Suppressor macrophage treated with lipopolysaccharide for 1 hour (primary cell): ENCODE measurements at places on chromosomes 16 and 17.

GRCh38 chr17:61379457-61380216, 20.0 kb upstream of the TBX2 start:
- no peak for DNase-seq

GRCh38 chr17:10198509-10199249, at the start of gene GAS7:
Gene GAS7 (minus strand): TSS chr17:10198606.
- DNase-seq, result peak; percentile 94

GRCh38 chr17:2239882-2240430, 63.6 kb downstream of the SMG6 start:
- DNase-seq, result no peak

GRCh38 chr17:19306160-19307111, 56.1 kb downstream of the B9D1 start:
- peak; percentile 93 for DNase-seq

DNA sequence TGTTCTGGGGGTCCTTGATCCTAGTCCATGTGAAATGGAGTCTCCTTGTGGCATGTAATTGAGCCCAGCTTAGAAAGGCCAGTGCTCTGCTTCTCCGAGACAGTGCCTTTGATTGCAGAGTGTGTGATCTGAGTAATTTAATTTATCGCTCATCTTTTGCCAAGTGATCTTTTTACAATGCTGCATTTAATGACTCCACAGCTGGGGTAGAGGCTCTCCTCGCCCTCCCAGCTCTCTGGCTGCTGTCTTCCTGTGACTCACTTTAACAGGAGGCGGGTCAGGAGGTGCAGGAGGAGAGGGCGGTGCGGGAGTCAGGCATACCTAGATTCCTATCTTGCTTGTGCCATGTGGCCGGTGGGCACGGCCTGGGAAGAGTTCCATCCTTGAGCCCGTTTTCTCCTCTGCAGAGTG, 113.4 kb upstream of the FOXF1 start:
- DNase-seq, result no peak

DNA sequence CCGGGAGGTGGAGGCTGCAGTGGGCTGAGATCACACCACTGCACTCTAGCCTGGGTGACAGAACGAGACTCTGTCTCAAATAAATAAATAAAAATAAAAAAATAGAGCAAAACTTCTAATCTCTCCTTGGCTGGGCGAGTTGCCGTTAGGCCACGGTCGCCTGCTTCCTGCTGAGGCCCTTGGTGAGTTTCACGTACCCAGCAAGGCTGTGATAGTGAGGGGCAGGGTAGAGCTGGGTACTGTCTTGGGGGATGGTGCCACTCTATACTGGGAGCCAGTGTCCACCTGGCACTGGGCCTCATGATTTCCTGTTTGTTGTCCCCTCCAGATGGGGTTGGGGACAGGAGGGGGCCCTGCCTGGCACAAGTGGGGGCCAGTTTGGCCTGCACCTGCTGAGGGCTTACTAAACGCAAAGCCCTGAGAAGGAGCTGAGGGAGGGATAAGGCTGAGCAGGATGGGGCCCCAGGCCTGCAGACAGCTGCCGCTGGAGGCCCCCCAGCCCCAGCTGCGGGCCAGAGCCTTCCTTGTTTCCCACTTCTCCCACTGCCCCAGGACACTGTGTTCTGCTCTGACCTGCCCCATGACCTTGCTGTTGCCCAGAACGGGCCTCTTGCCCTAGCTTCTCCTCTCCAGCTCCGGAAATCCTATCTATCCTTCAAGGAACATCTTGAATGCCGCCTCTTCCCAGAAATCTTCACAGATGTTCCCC, 25.4 kb downstream of the GJD3 start:
- DNase-seq, result no peak

DNA sequence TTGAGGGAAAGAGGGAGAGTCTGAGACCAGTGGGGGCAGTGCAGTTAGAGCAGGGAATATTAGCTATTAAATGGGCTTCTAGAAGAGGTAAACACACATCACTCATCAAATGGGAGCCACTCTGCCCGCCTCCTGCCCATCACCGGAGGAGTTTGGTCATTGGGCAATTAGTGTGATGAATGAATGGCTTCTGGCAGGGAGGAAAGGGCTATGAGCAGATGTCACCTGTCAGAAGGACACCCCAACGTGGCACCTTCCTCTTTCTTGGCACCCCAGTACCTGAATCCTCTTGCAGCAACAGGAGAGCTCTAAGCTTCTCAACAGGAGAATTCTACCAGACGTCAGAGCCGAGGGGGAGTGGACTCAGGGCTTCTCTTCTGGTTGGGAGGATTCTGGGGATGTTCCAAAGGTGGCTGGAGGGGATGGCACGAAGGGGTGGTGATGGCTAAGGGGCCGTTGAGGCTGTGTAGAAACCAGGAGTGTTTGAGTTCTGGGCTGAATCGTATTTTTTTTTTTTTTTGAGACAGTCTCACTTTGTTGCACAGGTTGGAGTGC, 11.0 kb downstream of the C1QTNF1 start:
- DNase-seq, result no peak

- DNase-seq, result no peak
These were observed 79.4 kb downstream of the NF1 start for GRCh38 chr17:31174215-31174614.

GRCh38 chr16:68013440-68013839, 2.3 kb downstream of the DPEP2NB start:
- no peak for DNase-seq

DNA sequence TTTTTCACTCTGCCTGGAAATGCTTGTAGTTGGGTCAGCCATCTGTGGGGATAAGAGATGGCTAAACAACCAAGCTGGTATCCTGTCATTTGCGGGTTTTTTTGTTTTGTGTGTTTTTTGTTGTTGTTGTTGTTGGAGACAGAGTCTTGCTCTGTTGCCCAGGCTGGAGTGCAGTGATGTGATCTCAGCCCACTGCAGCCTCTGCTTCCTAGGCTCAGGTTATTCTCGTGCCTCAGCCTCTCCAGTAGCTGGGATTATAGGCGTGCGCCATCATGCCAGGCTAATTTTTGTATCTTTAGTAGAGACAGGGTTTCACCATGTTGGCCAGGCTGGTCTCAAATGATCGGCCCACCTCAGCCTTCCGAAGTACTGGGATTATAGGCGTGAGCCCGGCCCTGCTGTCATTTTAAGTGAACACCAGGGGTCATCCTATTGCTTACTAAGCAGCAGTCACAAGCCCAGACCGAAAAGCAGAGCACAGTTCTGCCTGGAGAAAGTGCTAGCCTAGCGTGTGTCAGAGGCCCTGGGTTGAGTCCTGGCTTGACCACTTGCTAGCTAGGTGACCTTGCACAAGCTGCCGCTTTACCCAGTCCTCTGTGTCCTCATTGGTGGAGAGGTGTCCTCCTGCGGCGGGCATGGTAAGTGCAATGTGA, 4.6 kb downstream of the SMCR8 start:
- DNase-seq, result peak; percentile 55

- DNase-seq, result peak; percentile 86
These were observed 596 bp downstream of the PROCA1 start for GRCh38 chr17:28710861-28711722.

GRCh38 chr16:53433509-53433908, 762 bp upstream of the RBL2 start:
- no peak for DNase-seq

DNA sequence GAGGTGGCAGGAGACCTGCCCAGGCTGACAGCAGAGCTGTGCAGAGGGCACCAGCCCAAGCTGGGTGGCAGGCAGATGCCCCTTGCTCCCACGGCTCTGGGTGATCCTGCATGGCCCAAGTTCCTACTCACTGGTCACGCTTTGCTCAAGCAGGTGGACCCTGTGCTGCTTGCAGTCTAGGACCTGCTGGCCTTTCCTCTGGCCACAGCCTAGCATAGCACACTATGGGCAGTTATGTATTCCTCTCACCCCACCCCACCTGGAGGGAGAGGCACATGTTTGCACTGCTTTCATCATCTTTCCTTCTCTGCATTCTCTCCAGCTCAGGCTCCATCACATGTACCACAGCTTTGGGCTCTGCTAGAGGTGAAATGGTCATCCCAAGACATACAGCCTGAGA, 19.6 kb upstream of the SREBF1 start:
- no peak for DNase-seq

GRCh38 chr17:77323413-77324171, 182.8 kb downstream of the SEC14L1 start:
- DNase-seq, result peak; percentile 72

DNA sequence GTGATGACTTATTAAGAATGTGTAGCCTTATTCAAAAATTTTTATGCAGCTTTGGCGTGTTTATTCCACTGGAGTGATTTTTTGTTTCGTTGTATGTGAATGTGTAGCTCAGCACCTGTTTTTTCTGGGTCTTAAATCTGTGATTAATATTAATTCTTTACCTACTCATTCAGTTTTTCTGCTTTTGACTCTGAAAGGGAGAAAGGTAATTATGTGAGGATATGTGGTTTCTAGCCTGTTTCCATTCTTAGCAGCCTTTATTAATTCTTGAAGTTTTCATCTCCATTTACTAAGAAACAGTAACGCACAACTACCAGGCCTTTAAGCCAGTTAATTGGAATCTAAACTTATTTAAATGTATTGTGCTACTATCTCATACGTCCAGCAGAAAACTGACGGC, 7.0 kb downstream of the HEATR3 start:
- no peak for DNase-seq

DNA sequence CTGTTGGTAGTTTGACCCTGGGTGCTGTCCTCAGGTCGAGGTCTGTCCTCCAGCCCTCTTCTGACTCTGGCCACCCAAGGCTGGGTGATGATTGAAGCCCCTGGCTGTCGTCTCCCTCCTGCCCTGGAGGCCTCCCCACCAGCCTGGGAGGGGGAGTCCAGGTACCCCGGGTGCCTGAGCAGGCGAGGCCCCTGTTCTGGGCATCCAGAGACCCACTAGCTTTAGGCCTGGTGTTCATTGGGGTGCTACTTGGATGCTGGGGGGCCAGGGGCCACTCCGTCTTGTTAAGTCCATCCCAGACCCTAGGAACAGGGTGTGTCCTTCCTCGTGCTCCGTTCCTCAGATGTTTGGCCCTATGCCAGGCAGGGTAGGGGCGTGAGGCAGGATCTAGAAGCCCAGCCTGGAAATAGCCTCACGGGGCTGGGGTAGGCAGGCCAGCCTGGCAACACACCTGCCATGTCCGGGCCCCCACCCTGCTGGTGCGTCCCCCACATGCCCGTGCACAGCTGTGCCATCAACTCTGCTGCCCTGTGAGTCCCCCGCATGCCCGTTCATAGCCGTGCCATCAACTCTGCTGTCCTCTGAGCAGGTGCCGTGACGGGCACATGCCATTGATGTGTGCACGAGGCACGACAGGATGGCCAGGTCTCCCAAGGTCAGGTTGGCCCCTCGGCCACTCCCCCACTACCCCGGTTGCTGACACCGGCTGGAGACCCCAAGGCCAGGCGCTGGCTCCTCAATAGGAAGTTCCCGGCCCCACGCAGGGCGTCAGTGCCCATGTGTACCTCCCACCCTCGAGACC, 36.9 kb downstream of the GINS2 start:
- no peak for DNase-seq

- DNase-seq, result no peak
These were observed 8.7 kb upstream of the COPS3 start for GRCh38 chr17:17289701-17290100.

DNA sequence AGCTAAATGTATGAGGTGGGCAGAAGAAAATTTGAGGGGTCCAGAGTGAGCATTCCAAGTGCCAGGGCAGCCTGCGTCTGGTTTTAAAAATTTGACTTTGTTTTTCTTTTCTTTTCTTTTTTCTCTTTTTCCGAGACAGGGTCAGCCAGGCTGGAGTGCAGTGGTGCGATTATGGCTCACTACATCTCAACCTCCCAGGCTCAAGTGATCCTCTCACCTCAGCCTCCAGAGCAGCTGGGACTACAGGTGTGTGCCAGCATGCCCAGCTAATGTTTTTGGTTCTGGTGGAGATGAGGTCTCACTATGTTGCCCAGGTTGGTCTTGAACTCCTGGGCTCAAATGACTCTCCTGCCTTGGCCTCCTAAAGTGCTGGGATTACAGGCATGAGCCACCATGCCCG, 15.6 kb downstream of the SMPD3 start:
- DNase-seq, result no peak

GRCh38 chr17:60989379-60989778, 311.7 kb downstream of the BCAS3 start:
- no peak for DNase-seq

GRCh38 chr17:67374329-67375053, 2.6 kb upstream of the PITPNC1 start:
- peak; percentile 90 for DNase-seq

GRCh38 chr16:72927199-72928089, 120.5 kb downstream of the ZFHX3 start:
- peak; percentile 87 for DNase-seq

DNA sequence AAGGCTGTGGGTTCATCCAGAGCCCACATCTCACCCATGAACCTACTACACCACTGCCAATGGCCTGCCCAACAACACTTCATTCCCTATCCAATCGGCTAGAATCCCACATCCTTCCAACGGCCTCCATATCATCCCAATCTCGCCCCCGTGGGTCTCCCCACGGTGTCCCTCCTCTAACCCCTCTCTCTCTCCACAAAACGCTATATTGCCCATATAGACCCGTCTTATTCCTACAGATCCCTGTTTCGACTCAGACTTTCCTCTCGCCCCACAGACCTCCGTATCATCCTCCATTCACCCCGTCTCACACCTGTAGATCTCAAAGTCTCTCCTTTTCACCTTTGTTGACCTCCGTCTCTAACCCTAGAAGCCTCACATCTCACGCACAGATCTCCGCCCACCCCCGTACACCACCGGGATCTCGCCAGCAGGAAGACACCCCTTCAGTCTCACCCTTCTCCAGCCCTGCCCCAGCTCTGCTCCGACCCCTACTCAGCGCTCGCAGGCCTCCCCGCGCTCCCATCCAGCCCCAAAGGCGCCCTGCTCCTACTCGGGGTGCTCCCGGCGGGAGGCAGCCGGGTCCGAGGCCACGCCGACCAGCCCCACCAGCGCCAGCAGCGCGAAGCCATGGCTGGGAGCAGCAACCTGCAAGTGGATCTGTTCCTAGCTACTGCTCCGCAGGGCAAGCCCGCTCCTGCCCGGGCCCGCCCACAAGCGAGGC, at the start of gene FDXR:
TSS of gene FDXR (minus strand) at position 682 of the 724 bp plus-strand sequence. CDS start at position 632, 50 bp downstream.
- DNase-seq, result no peak

DNA sequence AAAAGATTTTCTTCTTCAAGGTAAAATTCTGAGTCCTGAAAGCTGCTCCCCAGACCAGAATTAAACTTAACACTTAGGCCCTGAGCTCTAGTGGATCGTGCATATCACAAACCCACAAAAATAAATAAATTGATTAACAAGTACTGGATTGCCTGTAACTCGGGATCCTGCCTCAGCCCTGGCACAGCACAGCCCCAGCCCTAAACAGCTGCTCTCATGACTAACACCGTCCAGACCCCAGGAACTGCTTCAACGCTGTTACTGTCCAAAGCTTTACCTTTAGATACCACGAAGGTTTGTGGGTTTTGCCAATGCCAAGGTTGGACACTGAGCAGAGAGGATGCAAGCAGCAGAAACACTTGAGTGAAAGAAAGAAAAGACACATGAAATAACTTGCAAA, 172.5 kb downstream of the COPRS start:
- no peak for DNase-seq

GRCh38 chr17:83190004-83190385, 110.6 kb downstream of the METRNL start:
- DNase-seq, result no peak
